ENCODE measurements at places on chromosomes 2 and 18.

DNA sequence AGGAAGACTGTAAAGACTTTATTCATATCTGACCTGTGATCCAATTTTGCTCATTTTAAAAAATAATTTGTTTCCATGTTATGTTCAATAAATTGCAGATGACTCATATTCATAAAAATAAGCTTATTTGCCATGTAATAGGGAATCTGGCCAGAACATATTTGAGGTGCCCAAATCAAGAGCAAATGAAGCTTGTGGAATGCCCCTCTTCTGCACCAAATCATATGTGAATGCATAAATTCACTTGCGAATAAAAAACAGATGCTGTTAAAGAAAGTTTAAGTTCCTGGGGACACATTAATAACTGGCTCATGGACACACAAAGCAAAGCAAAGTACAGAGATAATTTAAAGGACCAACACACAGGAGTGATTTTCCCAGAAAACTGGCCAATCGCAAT, 279.0 kb upstream of the CDH2 start:
- no peak for DNase-seq

DNA sequence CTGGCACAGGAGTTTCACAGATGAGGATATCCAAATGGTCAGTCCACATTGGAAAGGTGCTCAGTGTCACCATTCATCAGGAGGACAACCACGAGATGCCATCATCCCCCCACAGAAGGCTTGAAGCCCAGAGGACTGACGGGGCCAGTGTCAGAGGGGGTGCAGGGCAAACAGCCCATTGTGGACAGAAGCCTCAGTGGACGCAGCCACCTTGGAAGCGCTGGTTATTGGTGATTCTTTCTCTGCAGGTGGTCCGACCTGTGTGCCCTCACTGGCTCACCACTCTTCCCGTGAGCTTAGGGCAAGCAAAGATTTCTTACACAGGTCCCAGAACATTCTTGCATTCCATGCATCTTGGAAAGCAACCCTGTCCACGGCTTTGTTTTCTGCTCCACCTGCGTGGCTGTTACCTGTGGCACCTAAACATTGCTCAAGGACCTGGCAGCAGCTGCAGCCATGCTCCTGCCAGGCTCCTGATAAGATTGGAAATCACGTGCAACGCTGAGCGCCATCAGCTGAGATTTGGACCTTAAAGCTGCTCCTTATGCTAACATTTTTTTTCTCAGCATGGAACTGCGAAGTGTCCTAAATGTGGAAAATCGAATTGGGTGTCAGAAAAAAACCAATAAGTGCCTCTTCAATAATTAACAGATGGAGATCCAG, 110.9 kb upstream of the CTDP1 start:
- no peak for DNase-seq

DNA sequence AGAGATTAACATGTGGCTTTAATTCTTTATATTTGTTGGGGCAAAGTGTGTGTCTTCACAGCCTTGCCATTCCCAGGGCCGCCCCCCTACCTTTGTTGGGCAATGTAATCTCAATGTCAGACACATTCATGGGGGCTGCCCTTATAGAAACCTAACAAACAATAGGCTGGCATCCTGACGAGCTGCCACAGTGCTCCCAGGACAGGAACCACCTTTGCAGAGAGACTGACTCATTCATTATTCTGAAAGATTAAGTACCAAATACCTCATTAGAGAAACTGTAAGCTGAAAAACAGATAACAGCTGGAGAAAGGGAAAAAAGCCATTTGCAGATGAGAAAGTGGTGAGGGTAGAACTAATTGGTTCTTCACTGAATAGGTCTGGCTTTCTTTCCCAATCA, 1587.5 kb upstream of the PIK3C3 start:
- DNase-seq = no peak

DNA sequence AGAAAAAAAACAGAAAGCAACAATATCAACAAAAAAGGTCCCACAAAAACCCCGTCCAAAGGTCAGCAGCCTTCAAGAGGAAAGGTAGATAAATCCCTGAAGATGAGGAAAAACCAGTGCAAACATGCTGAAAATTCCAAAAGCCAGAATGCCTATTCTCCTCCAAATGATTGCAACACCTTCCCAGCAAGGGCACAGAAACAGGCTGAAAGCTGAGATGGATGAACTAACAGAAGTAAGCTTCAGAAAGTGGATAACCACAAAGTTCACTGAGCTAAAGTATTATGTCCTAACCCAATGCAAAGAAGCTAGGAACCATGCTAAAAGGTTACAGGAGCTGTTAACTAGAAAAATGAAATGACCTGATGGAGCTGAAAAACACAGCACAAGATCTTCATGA, 226.4 kb upstream of the DSEL start:
- no peak for DNase-seq

DNA sequence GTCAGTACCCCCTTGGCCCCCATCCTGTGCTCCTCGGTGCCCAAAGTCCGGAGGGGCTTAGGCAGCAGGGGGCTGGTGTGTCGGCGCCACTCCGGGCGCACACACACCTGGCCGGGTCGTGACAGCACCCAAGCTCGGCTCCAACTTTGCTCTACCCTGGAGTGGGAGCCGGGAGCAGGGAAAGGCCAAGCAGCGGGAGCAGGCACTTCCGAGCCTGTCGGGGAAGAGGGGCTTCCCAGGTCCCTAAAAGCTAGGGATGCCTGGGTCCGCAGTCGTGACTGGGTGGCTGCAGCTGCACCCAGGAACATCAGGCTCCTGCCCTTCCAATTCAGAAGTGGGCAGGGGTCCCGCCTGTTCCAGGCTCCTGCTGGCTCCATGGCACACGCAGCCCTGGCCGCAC, 48.4 kb downstream of the PAPOLG start:
- DNase-seq = no peak

DNA sequence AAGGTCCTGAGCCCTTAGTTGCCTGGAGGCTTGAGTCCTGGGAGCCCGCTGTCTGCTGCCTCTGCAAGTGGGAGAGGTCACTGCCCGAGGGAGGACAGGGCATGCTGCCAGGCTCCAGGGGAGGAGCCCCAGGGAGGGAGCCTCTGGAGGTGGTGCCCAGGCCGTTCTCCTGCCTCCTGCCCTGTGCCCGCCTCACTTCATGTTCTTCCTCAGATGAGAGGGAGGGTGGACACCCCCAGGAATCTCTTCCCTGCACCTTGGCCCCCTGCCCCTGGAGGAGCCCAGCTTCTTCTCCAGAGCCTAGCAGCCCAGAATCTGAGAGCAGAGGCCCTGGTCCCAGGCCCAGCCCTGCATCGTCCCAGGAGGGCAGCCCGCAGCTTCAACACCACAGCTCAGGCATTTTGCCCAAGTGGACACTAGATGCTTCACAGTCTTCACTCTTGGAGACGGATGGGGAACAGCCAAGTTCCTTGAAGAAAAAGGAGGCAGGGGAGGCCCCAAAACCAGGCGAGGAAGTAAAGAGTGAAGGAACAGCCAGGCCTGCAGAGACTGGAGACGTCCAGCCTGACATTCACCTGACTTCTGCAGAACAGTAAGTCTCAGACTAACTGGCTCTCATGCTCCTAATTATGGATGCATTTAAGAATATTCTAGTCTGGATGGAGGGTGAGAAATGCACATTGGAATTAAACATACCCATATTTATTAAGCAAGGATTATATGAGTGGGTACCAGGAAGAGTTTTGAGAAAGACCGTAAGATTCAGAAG, 12.1 kb downstream of the PSD4 start:
- no peak for DNase-seq

DNA sequence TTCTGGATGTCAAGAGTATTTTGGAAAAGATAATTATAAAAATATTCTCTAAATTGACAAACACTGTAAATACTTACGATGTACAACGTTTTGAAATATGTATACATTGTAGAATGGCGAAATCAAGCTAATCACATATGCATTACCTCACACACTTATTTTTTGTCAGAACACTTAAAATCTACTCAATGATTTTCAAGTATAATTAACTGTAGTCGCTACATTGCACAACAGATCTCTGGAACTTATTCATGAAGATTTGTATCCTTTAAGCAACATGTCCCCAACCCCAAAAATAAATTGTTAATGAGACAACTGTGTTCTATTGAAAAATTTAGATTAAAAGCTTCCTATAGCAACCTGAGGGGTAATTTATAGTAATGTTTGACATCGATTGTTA, 59.8 kb downstream of the C2orf74 start:
- DNase-seq = no peak

GRCh38 chr18:37489998-37490397, 75.6 kb downstream of the CELF4 start:
- no peak for DNase-seq

- DNase-seq = no peak
These were observed 54.0 kb downstream of the NAT8 start for GRCh38 chr2:73588177-73588576.

GRCh38 chr2:35428548-35428947, 927.0 kb upstream of the CRIM1 start:
- peak; percentile 51 for DNase-seq

- DNase-seq = no peak
These were observed 67.6 kb downstream of the KIAA2012 start for GRCh38 chr2:202140522-202141252.

DNA sequence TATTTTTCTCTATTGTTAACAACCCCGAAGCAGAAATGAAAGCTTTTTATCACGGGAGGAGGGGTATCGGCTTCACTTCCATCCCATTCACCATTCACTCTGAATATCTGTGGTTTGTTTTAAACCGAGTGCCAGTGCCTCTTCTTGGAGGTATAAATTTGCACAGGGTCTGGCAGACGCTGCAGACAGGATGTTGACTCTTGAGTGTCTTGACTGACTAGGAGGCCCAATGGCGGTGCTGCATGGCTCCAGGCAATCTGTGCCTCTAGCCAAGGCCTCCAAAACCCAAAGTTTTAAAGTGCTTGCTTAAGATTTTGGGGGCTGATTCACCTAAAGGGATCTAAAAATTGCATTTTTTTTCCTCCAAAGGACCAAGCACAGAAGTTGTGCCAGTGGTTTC, 183.8 kb downstream of the LTBP1 start:
- DNase-seq = no peak

DNA sequence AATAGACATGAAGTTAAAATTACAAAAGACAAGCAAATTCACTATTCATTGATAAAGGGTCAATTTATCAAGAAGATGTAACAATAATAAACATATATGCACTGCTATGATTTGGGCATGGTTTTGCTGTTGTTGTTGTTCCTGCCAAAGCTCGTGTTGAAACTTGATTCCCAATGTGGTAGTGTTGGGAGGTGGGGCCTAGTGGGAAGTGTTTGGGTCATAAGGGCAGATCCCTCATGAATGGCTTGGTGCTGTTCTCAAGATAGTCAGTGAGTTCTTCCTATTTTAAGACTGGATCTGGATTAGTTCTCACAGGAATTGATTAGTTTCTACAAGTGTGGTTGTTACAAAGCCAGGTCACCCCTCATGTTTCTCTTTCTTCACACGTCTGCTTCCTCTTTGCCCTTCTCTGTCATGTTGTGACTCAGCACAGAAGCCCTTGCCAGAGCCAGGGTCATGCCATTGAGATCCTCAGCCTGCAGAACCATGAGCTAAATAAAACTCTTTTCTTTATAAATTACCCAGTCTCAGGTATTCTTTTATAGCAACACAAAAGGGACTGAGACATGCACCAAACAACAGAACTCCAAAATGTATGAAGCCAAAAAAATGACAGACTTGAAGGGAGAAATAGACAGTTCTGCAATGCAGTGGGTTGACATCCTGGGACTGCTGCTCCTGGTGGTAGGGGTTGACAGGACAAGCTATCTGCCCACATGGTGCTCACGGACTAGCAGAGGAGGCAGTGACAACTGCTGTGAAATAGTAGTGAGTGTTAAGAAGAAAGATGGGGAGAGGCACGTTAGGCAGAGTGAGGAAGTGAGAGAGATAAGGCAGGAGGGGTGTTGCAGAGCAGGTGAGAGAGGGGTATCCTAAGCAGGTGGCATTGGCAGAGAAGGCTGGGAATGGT, 18.6 kb upstream of the SKA1 start:
- DNase-seq = no peak

GRCh38 chr2:173922760-173923159, 42.4 kb downstream of the SP3 start:
- DNase-seq = no peak

DNA sequence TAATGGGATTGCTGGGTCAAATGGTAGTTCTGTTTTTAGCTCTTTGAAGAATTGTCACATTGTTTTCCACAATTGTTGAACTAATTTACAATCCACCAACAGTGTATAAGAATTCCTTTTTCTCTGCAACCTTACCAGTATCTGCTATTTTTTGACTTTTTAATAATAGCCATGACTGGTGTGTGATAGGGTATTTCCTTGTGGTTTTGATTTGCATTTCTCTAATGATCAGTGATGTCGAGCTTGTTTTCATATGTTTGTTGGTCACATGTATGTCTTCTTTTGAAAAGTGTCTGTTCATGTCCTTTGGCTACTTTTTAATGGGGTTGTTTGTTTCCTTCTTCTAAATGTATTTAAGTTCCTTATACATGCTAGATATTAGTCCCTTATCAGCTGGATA, 322.3 kb downstream of the CDH2 start:
- DNase-seq = no peak

- DNase-seq = no peak
These were observed 26.9 kb upstream of the ASAP2 start for GRCh38 chr2:9179572-9180201.

DNA sequence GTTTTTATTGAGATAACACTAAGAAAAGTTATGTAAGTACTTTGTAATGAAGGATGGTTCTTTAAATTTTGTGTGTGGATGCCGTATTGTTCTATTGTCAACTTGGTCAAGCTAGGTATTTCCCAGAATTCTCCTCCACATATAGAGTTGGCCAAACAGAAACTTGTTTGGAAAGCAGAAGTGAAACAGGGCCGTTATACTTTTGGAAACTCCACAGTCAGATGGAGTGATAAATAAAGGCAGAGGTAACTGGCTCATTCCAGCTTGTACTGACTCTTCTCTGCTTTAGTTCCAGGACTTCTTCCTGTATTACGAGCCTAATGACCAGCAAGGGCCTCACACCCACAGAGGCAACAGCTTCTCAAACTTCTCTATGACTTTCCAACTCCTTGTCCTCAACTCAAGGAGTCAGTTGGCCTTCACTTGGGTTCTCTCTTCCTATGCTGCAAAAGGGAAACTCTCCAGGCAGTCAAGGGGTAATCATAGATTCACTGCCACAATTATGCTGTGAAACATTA, 16.4 kb upstream of the STARD7 start:
- no peak for DNase-seq

GRCh38 chr18:67200665-67201064, 315.9 kb downstream of the DSEL start:
- DNase-seq = no peak

- no peak for DNase-seq
These were observed 118.6 kb downstream of the MBP start for GRCh38 chr18:77013811-77014521.

GRCh38 chr2:28707592-28707991, 44.0 kb upstream of the PPP1CB start:
- no peak for DNase-seq

DNA sequence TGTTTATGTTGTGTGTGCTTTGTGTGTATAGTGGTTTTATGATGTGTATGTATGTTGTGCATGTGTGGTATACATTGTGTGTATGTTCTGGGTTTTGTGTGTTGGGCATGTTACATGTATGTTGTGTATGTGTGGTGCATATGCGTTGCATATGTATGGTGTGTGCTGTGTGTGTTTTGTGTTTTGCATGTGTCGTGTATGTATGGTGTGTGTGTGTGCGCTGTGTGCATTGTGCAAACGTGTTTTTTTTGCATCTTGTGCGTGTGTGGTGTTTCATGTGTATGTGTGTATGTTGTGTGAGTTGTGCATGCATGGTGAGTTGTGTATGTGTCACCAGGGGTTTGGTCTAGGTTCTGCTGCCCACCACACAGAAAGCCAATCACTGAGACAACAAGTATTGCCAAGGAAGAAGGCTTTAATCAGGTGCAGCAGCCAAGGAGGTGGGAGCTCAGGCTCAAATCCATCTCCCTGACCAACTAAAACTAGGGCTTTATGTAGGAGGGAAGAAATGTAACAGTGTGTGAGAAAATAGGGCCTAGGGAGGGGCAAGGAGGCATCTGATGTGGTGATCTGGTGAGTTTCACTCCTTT, 115.7 kb downstream of the FAM168B start:
- no peak for DNase-seq

Data from activated CD8-positive, alpha-beta memory T cell treated with anti-CD3 and anti-CD28 coated beads, Interleukin-2, amount 50 U/mL, for 48 hours (primary cell).